ENCODE measurements at places on chromosomes 11 and 22.
A peak's percentile ranks its signal among the peaks of the same experiment; 100 is the strongest.

- no peak for DNase-seq
Observed at GRCh38 chr11:13800901-13801300, 132.4 kb downstream of the FAR1 start.

DNA sequence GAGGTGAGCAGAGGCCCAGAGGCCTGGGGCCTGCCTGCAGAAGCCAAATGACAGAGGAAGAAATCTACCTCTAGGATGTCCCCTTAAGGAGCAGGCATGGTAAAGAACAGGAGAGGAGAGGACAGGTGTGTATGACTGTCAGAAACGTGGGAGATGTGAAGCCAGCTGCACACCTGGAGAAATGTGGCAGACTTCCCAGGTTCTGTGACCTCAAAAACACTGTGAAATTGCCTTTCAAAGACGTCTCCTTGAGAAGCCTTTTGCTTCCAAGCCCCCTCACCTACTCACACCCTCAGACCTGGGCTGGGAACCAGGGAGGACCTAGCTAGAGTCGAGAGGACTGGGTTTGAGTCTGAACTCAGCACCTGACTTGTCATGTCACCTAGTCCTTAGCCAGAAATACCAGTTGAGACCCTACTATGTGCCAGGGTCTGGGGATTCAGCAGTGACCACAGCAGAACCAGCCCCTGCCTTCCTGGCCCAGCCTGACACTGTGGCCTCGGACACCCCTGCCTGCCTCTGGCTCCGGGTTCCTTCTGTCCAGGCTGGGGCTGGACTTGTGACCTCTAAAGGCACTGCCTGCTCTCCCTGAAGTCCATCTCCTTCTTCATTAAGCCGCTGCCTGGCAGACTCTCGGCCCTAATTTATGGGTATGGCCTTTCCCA, 5.6 kb downstream of the TPBGL start:
- DNase-seq: no peak

GRCh38 chr22:37517826-37518450, 1.3 kb downstream of the CARD10 start:
- DNase-seq: no peak

- no peak for DNase-seq
Observed at GRCh38 chr11:46493791-46494190, 100.0 kb downstream of the AMBRA1 start.

- DNase-seq: no peak
Observed at GRCh38 chr22:43289531-43289963, 53.6 kb downstream of the SCUBE1 start.

GRCh38 chr11:134939031-134939430, 527.0 kb upstream of the B3GAT1 start:
- no peak for DNase-seq

DNA sequence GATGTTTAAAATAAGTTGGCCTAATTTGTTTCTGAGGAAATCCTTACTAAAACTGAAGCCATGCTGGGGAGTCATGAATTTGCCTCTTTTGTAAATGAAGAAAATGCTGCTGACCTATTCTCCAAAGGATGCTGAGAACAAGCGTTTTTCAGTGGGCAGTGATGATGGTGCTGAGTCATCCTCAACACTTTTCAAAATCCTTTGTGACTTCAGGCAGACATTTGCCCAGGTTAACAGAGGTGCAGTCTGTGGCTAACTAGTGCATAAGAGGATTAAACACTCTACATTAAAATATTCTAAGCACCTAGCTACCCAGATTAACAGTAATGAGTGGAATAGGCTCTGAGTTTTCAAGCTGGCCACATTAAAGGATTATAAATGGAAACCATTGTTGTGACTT, 509.0 kb downstream of the DLG2 start:
- DNase-seq: no peak

DNA sequence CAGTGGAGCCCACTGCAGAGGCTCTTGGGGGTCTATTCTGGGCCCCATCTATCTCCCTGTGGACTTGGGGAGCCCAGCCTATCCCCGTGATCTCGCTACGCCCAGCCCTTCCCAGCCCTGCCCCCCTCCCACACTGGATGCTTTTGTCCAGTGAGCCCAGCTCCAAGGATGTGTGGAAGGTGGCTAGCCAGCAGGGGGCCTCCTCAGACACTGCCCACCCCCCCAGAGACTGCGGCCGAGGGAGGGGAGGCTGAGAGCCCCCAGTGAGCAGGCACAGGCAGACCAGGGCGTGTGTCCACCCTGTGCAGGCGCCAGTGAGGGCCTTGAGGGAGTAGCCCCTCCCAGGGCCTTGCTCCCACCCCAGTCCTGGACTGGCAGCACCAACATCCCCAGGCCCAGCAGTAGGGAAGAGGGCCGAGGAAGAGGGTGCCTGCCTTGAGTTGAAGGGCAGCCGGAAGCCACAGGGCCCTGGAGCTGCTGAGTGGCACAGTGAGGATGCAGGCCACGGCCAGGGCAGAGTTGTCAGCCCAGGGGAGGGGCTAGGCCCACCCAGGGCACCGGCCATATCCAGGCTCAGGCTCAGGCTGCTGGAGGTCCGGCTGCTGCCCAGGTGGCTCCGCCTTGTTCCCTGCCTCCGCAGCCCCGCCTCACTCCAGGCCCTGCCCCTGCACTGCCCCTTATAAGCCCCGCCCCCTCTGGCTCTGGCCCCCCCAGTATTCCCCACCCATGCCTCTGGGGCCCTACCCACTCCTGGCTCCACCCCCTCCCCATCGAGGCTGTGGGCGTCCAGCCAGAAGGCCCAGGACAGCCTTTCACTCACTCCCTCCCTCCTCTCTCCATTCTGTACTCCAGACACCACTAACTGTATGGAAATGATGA, 28.0 kb downstream of the MOB2 start:
- no peak for DNase-seq

- DNase-seq: no peak
Observed at GRCh38 chr11:47907499-47907898, 59.3 kb upstream of the NUP160 start.

GRCh38 chr11:35262056-35262455, 123.1 kb downstream of the CD44 start:
- no peak for DNase-seq

DNA sequence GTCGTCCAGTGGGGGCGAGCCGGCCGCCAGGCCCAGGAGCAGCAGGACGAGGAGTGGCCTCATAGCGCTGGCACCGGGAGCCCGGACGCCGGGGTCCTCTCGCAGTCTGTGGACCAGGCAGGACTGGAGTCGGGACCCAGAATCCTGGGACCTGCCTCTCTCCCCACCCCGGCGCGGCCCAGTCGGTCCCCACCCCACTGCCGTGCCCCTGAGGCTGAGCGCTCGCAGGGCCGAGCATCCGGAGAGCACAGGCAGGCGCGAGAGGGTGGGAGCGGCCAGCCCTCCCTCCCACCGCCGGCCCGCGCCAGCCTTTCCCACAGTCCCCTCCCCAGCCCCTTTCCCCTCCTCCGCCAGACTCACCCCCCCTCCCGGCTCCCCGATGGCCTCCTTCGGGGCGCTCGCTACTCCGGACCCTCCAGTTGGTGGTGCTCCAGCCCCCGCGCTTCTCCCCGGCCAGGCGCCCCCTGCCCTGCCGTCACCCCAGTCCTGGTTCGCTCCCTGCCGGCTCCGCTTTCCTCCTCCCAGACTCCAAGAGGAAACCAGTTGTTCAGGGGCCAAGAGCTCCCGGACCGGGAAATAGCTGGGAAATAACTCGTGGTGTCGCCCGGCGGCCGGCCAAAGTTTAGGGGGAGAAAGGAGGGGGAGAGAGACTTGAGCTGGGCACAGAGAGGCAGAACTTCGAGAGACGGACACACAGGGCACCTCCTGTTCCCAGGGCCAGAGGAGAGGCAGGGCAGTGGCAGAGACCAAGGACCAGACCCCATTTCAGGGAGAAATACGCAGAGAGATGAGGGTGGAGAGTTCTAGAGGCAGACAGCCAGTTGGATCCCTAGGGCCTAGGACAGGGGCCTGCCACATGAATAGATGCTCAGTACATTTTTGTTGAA, at the start of gene C1QTNF5:
Gene C1QTNF5, minus strand, starts transcription at position 549 of the 887 bp plus-strand sequence. Its CDS starts 486 bp downstream, at position 63.
- no peak for DNase-seq

- no peak for DNase-seq
Observed at GRCh38 chr11:12704049-12704448, 29.8 kb downstream of the TEAD1 start.

GRCh38 chr11:11810764-11811726, 30.7 kb upstream of the USP47 start:
- no peak for DNase-seq

DNA sequence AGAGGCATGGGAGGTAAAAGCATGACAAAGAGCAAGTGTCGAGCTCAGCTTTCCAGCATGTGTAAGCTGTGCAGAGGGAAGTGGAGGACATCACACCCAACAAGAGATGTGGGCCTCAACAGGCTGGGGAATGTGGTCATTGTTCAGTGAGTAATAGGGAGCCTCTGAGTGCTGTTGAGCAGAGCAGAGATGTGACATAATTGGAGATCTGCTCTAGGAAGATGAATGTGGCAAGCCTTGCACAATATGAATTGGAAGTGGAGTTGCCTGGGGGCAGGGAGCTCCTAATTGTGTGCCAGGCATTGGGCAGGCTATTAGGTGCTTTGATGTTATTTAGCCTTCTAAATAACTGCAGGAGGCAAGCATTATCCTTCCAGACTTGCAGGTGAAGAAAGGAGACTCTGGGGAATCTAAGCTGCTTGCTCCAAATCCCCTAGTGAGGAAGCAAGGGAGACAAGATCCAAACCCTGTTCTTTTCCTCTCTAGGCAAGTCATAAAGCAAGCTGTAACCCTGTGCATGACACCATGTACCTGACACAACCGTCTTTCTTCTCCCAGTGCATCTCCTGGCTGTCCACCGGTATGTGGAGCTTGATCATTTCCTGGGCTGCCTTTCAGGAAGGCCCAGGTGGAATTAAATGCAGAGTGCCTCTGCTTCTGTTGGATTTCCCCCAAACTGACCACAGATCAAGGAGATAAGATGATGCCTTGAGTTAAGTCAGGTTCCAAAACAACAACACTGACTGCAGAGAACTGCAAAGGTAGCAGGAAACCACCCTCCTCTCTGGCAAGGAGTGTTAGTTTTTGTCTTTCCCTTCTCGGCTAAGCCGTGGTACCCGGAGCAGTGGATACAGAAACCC, 221.4 kb downstream of the TENM4 start:
- no peak for DNase-seq

DNA sequence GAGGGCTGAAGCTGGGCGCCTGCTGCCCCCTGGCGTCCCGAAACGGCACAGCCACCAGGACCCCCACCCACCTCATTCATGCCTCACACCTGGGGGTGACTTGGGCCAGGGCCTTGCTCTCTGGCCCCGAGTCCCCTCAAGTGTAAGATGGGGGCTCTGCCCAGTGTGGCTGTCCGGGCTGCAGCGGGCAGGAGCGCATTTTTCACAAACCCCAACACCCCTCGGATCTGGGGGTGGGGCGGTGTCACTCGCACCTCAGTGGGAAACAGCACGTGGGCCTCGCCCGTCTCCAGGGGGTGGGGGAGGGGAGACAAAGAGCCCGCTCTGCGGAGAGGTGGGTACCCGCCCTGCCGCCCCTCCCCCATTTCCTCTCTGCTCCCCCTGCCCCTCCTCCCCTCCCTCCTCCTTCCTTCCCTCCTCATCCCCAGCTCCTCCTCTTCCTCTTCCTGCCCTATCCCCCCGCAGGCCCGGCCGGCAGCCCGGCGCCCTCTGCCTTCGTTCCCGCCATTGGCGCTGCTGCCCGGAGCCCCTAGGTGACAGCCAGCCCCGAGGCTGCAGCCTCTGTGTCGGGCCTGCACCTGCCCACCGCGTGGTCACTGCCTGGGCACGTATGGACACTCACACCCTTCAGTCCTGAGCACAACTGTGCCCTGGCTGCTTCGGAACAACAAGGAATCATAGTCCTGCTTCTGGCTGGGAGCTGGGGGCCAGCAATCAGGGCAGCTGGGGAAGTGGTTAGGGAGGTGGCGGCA, 6.8 kb upstream of the CDKN1C start:
- peak; percentile 37 for DNase-seq

DNA sequence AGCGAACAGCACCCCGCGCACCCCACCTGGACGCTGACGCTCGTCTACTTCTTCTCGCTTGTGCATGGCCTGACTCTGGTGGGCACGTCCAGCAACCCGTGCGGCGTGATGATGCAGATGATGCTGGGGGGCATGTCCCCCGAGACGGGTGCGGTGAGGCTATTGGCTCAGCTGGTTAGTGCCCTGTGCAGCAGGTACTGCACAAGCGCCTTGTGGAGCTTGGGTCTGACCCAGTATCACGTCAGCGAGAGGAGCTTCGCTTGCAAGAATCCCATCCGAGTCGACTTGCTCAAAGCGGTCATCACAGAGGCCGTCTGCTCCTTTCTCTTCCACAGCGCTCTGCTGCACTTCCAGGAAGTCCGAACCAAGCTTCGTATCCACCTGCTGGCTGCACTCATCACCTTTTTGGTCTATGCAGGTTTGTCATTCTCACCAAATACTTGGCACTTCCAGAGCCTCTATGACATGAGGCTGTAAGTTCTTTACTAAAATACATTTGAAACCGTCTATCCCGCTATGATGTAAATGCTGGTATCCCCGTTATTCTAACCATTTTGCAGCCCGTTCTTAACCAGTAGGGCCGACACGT, 535 bp downstream of the AQP11 start:
- DNase-seq: no peak

- DNase-seq: peak; percentile 4
Observed at GRCh38 chr11:61362542-61362875, 335 bp downstream of the TMEM138 start.

DNA sequence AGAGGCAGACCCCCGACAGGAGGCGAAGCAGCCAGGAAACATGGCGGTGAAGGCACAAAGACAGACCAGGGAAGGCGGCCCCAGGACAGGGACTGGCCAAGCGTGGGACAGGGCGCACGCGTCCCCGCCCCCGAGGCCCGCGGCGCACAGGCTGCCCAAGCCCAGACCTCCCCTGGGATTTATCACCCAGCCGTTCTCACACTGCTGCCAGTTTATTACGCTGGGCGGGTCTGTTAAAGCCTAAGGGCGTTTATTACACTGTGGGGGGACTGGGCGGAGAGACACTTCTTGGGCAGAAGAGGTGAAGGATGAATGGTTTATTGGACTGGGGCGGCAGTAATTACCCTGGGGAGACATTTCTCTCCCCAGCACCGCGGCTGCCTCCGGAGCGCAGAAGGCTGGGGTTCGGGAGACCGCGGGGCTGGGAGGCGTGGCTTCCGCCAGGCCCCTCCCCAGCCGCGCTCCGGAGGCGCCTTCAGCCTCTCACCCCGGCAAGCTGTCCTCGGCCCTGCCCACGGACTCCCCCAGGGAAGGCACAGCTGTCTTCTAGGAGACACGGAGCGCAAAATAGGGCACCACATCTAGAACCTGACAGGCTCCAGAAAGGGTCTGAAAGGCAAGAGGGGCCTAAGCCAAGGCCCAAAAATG, 47.1 kb downstream of the SLC22A12 start:
- DNase-seq: no peak

- DNase-seq: no peak
Observed at GRCh38 chr11:57541169-57541568, 3.8 kb downstream of the SMTNL1 start.

DNA sequence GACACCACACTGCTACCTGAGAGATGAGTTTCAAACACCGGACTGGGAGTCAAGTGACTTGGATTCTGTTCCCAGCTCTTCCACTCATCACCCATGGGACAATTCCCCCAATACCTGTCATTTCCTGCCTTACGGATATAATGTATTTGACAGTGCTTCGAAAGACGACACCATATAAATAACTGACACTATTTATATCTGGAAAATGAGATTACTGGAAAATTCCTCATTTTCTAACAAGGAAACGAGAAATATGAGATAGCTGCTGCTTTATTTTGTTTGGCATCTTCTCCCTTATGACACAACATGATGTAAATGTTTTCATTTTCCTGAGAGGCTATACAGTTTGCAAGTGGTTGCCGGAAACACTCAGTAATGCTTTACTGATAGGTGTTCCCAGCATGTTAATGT, 8.6 kb downstream of the HSCB start:
- no peak for DNase-seq

GRCh38 chr11:126198648-126199047, 12.8 kb downstream of the RPUSD4 start:
- no peak for DNase-seq

GRCh38 chr11:8744423-8744822, 61.8 kb downstream of the RPL27A start:
- no peak for DNase-seq

Measured in stimulated activated CD4-positive, alpha-beta T cell treated with anti-CD3 and anti-CD28 coated beads, Interleukin-15, amount 100 ng/mL, for 1 hour (primary cell).